ENCODE measurements at places on chromosomes 13 and 19.
A peak's percentile ranks its signal among the peaks of the same experiment; 100 is the strongest.

DNA sequence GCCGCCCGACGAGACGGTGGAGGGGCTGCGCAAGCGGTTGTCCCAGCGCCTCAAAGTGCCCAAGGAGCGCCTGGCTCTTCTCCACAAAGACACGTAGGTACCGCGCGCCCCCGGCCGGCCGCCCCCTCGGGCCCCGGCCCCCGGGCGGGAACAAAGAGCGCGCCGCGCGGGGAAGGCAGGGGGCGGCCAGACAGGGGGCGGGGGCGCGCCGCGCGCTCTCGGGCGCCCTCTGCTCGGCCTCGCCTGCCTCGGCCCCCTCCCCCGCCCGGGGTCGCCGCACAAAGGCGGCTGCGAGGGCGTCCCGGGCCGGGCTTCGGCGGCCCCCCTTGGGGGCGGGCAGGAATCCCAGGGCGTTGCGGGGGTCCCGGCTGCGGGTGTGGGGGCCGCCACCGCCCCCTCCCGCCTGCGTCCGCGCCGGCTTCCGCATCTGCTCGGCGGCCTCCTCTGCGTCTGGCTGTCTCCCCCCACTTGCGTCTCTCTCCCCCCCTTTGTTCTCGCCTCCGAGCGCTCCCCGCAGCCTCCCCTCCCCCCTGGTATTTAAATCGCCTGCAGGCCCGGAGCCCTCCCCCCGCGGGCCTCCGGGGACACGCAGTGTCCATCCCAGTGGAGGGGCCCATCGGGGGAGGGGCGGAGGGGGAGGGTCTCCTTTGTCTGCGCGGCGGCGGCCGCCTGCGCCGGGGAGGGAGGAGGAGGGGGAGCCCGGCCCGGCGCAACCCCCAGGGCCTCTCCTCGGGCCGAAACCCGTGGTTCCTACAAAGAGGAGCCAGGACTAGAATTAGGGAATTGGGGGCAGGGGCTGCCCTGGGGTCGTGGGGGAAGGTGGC, 2.3 kb downstream of the MIDN start:
- peak; percentile 85 for DNase-seq

GRCh38 chr13:114122591-114123211, 9.7 kb downstream of the RASA3 start:
- DNase-seq, result no peak

DNA sequence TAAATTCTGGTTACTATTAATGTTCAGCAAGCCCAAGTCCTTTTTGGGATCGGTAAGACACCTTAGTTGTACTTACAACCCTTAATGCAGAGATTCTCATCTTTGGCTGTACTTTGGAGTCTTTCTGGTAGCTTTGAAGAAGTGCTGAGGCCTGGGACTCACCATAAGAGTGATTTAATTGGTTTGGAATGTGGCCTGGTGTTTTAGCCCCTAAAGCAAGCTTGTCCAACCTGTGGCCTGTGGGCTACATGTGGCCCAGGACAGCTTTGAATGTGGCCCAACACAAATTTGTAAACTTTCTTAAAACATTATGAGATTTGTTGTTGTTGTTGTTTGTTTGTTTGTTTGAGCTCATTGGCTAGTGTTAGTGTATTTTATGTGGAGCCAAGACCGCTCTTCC, 215.3 kb downstream of the ZIC5 start:
- DNase-seq, result no peak

GRCh38 chr13:97435323-97435722, 1.4 kb downstream of the RAP2A start:
- DNase-seq, result no peak

GRCh38 chr19:53907193-53907581, 1.9 kb upstream of the CACNG7 start:
- DNase-seq, result no peak

GRCh38 chr13:21528616-21529015, 69.5 kb upstream of the ZDHHC20 start:
- DNase-seq, result peak; percentile 84

GRCh38 chr19:51824281-51825005, 29.5 kb downstream of the FPR3 start:
- DNase-seq, result no peak

DNA sequence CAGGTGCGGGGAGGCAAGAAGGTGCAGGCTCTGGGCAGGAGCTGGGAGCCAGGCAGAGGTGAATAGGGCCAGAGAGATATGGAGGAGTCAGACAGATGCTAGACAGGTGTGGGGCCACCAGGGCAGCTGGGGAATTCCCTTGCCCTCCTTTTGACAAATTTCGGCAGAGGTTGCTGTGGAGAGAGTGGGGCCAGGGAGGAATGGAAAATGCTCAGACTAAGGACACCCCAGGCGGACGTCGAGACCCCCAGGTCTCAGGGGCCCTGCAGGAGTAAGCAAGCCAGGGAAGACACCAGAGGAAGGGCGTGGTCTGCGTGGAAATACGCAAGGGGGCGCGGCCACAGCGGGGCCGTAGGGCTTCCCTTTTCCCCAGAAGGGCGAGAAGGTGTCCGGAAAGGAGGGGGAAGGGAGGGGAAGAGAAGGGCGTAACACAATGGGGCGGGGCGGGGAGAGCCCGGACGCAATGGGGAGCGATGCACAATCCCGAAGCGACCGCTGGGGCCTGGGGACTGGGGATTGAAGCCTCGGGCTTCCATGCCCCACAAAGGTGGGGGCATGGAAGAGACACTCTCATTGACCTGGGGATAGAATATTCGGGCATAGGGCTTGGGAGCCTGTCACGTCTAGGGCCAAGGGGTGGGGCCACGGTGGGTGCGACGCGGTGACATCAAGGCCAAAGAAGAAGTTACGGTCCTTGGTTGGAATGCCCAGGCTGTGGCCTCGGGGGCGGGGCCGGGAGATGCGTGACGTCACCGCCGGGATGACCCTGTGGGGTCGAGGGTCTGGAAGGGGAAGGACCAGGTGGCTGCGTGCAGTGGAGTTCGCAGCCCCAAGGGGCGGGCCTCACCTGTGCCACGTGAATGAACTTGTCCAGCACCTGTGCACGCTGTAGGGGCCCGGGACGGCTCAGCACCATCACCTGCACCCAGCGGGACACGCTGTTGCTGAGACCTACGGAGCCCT, 8.2 kb downstream of the RASGRP4 start:
- DNase-seq, result no peak

DNA sequence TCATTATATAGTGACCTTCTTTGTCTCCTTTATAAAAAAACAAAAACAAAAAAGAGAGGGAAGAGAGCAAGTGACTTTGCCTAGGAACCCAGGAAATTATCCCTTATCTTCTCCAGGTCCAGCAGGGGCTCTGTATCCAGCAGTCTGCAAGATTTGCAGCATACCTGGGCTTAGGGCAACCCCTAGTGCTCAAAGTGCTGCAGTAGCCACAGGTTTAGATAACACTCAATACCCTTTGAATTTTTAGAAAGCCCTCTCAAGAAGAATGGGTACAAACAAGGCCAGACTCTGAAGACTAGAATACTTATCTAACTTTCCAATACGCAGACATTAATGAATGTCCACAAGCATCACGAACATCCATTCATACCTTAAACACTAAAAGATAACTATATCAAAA, 43.2 kb downstream of the CCNA1 start:
- DNase-seq, result no peak

GRCh38 chr19:29075149-29075548, 137.8 kb downstream of the UQCRFS1 start:
- DNase-seq, result no peak

DNA sequence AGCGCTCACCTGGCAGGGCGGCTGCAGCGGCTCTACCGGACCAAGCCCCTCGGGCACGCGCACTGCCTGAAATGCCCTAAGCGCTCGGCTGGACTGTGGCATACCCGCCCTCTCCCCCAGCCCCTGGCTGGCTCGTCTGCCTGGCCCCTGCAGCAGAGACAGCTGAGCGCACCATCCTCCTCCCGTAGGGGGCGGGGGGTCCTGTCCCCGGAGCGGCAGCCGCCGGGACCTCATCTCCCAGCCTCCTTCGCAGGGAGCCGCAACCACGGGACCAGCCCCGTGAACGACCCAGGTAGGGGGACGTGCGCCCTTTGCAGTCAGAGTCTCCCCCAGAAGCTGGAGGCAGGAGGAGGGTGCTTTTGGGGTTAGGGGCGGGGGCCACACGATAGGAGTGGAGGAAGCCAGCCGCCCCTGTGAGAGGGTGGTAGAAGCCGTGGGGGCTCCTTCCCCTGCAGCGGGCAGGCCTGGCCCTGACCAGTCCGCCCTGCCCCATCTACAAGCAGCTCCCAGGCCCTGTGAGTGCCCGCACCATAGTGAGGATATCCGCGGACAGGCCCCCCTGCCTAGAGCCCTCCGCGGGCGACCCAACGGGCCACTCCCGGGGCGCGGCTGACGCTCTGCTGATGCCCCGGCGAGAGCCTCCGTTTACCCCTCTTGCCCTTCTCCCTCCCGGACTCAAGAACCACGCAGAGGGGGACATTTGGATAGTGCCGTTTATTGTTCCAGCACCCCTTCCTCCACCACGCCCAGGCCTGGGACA, 34.2 kb downstream of the ZNF787 start:
- no peak for DNase-seq

GRCh38 chr19:18452386-18452785, 14.5 kb upstream of the ISYNA1 start:
- DNase-seq, result no peak

Data from fibroblast of skin of right biceps (primary cell).